ENCODE measurements at places on chromosomes 4 and X.

- no peak for DNase-seq
Measured at GRCh38 chr4:141524116-141524515, 112.3 kb upstream of the IL15 start.

DNA sequence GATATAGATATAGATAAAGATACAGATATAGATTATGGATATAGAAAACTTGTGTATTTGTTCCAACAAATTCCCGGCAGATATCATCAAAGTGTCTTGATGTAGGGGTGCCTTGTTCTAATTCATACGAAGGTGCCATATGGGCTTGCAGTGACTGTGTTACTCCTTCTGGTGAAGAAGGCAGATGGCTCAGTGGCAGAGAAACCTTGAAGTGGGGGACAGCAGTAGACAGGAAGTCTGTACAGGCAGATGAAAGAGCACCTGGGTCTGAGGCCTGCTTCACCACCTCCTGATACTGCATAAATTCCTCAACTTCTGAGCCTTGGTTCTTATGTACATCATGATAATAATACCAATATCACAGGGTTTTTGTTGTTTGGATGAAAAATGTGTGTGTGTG is 179.5 kb upstream of the GATB start:
- DNase-seq: no peak

GRCh38 chr4:174483792-174484191 is 38.5 kb downstream of the HPGD start:
- DNase-seq: no peak

DNA sequence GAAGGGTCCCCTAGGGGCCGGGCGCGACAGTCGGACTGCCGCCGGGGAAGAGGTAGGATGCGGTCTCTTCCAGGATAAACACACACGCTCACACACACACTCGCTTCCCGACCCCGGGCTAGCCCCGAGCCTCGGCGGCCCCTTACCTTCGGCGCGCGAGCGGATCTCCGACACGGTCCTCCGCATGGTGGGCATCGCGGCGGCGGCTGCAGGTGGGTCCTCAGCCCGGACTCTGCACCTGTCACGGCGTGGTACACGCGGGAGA is 294 bp downstream of the ATP8A1 start:
- DNase-seq: no peak

GRCh38 chr4:39568805-39569204 is 41.6 kb upstream of the UGDH start:
- no peak for DNase-seq

DNA sequence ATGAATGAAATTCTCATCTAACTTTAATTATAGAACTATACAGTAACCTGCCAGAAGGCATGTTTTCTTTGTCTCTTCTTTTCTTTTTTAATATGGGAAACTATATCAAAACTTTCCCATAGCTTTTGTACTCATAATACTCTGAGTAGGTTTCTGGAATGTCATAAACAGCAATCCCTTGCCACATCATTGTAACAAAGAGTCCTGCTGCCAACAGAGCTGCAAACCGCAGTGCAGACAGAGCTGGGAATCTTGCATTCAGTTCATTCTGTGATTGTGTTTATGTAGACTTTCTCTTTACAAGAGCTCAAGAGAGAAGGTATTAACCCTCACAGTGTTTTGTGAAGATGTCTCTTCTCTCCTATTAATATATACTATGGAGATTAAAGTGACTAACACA is 304.4 kb upstream of the SLIT2 start:
- peak; percentile 80 for DNase-seq

DNA sequence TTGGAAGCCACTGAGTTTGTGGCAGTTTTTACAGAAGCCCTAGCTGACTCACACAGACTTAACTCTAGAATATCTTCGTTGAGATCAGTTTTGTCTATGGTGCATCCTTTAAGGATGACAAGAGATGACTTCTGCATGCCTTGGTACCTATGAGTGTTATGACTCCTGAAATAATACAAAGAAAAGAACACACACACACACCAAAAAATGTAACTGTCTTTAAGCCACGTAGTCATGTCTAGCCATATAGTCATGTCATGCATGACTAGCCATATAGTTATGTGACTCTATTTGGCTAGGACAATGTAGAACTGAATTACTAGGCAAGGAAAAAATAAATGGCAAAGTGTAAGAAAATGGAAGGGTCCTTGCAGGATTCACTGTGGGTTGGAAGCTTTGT is 447.8 kb downstream of the NLGN4X start:
- no peak for DNase-seq

DNA sequence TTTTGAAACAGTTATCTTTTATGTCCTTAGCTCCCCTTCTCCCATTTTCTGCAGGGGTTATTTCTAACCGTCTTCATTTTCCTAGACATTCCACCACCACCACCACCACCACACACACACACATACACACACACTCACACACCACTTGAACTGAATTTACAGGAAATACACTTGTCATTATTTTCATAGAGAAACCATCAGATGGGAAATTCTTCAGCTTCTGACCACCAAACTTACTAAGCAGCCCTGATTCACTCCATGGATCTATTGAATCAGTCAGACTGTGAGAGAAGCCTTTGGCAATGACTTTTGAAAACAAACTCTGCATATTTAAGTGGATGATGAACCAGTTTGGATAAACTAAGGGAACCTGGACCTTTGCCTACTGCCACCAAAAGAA is 210.1 kb upstream of the NHS start:
- no peak for DNase-seq

- no peak for DNase-seq
Measured at GRCh38 chr4:168212656-168213055, 105.9 kb downstream of the DDX60 start.

DNA sequence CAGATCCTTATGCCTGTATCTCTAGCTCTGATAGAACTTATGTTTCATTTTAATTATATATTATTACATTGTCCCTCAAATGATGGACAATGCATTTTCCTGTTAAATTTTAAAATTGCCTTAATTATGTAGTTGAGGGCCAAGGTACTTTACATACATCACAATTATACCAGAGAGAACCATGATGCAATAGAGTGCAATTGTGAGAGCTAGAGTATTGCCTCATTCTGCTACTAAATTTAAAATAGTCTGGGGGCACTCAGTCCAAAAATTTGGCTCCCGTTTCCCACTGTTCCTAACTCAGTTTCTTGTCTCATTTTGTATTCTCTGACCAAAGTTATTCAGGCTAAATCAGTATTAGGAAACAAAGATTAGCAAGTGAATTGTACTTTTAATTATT is 378.5 kb upstream of the ZFP42 start:
- no peak for DNase-seq

DNA sequence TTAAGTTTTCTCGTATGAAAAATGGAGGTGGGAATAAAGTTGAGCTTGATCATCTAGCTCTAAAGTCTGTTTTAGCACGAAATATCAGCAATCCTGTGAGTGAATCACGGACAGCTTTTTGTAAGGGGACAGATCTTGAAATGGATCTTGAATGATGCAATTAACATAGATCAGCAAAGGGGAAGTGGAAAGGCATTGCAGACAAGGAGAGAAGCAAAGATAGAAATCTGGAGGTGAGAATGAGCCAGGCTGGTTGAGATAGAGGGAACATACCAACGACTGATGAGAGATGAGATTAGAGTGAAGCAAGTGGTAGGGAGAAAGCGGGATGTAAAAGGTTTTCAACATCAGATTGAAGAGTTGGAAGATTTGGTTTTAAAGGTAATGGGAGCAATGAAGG is 4.6 kb upstream of the DGKK start:
- no peak for DNase-seq

GRCh38 chr4:186483656-186484055 is 71.7 kb downstream of the MTNR1A start:
- no peak for DNase-seq

DNA sequence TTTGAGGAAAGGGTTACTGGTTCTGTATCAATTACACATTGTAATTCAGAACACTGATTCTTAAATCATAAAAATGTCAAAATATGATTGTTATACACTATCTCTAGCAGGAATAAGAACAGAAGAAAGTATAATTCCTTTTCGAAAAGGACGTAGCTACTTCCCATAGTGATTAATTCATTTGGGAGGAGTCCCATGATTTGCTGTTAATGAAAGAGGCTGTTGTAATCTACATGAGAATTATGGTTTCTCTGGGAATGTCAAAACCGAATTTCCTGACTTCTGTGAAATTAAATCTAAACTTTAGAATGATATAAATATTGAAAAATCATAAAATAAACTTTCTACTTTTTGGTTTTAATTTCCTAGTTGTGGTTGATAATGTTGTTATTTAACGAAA is 191.1 kb upstream of the ETNPPL start:
- no peak for DNase-seq

- no peak for DNase-seq
Measured at GRCh38 chrX:30714138-30714537, 60.9 kb downstream of the GK start.

DNA sequence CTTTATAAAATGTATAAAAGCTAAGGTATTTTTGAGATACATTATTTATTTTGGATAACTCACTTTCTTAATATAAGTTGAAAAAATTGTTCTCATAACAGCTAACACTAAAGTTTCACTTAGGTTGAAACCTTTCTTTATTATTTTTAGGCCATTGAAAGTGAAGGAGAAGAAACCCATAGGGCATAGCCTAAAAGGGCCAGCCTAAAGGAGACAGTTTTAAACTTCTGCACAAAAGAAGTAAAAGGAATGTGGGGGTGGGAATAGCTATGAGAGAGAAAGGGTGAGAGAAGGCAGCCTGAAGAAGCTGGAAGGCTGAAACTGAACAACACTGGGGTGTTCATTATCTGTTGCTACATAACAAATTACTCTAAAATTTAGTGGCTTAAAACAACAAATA is 57.6 kb upstream of the RAPGEF2 start:
- no peak for DNase-seq

DNA sequence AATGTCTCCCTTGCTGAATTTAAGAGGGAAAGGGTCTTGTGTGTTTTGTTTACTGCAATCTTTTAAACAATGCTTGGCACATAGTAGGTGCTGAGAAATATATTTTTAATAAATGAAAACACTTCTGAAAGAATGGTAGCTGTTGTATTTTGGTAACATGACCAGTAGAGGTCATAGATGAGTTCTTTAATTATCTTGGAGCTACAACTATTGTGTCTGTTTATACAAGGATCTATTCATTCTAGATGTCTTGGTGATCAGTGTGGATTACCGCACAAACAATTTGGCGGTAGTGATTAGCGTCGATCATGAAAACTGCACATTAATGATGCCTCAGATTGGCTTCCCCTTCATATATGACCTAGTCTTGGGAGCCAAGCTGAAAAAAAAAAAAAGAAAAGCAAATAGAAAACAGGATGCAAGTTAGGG is 21.4 kb upstream of the SCRG1 start:
- DNase-seq: no peak

DNA sequence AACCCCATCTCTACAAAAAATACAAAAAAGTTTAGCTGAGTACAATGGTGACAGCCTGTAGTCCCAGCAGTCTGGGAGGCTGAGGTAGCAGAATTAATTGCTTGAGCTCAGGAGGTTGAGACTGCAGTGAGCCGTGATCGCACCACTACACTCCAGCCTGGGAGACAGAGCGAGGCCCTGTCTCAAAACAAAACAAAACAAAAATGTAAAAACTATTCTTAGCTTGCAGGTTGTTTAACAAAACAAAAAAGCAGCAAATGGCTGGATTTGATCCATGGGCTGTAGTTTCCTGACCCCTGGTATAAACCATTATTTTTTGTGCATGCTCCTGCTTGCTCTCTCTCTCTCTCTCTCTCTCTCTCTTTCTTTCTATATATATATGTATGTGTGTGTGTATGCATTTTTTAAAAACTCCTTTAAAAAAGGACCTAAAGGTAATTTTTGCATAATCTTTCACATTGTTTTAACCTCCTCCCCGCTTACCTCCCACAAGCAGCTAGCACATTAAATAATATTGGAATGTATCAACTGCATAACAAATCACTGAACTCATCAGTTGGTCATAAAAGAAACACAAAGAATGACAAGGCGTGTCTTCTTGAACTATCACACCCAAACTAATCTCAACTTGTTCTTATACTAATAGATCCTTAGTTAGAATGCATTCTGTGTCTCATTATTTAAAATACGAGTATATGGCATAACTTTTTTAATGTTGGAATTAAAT is 4.8 kb downstream of the AREG start:
- peak; percentile 33 for DNase-seq

GRCh38 chr4:121791481-121791880 is 9.6 kb upstream of the EXOSC9 start:
- DNase-seq: peak; percentile 69

- DNase-seq: no peak
Measured at GRCh38 chrX:40671126-40671525, 23.8 kb upstream of the CXorf38 start.

GRCh38 chrX:102863735-102864134 is 73.3 kb upstream of the RAB40AL start:
- peak; percentile 53 for DNase-seq

GRCh38 chr4:74433043-74433442 is 11.9 kb upstream of the AREG start:
- DNase-seq: no peak

GRCh38 chr4:170306208-170306607 is 216.5 kb upstream of the AADAT start:
- no peak for DNase-seq

DNA sequence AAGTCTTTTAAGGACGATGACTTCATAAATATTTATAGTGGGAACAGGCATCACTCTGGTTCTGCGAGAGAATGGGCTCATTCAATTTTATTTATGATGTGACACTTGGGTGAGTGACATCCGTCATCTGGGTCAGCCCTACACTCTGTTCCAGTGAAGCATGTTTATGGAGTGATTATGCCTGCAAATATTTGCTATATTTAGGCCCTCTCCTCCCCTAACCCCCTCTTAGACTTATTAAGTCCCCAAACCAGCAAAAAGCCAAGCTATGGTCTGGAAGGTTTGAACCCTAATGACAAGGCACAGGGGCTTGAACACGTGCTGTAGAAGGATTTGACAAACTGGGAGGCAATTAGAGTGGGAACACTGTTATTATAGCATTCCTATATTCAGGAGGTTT is 55.9 kb downstream of the C4orf51 start:
- DNase-seq: no peak

DNA sequence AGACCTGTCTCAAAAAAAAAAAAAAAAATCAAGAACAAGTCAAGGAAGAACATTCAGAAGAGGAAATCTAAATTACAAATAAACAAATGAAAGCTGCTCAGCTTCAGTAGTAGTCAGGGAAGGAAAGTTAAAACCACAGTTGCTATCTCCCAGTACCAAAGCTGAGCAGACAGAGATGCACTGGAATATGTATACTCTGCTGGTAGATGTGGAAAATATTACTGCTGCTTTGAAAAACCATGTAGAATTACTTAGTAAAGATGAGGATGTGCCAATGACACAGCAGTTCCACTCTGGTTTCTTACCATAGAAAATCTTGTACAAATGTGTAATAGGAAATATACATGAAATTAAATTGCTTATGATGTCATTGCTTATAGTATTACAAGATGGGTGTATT is 25.1 kb upstream of the PRKX start:
- DNase-seq: no peak

GRCh38 chrX:69196666-69197065 is 31.4 kb upstream of the PJA1 start:
- no peak for DNase-seq

Data from foreskin fibroblast (primary cell).